Vein endothelial cell (primary cell): ENCODE measurements at places on chromosomes 3 and 15. TPM values are rescaled to one million over a fixed set of nuclear protein-coding genes. Genes with fewer than 3 reads are reported as not detected.

The IL12A gene
- total RNA-seq, result 0.33 and 0.38 TPM in 2 replicates

The EXD1 gene
- not detected in 2 replicates for total RNA-seq

The IQCH gene
- 1.6 TPM in 2 replicates for total RNA-seq

The BUB1B gene
- 14.0 and 28.1 TPM in 2 replicates for total RNA-seq

The PIK3CA gene
- 29.7 and 33.1 TPM in 2 replicates for total RNA-seq

The RUVBL1 gene
- 51.3 and 70.3 TPM in 2 replicates for total RNA-seq

The DLL4 gene
- 80.4 and 101 TPM in 2 replicates for total RNA-seq

The EPHB3 gene
- not detected in 2 replicates for total RNA-seq

The SPSB4 gene
- not detected in 2 replicates for total RNA-seq

The GP5 gene
- not detected in 2 replicates for total RNA-seq

The PRR20G gene
- not detected in 2 replicates for total RNA-seq

The TMEM40 gene
- total RNA-seq, result not detected in 2 replicates

The SPTBN5 gene
- total RNA-seq, result 3.9 and 15.2 TPM in 2 replicates

The HIGD2B gene
- not detected in 2 replicates for total RNA-seq

The ZMAT3 gene
- total RNA-seq, result 54.2 and 54.5 TPM in 2 replicates

The CLRN1 gene
- total RNA-seq, result not detected in 2 replicates
